GM04504 (cell line): ENCODE measurements at places on chromosomes 7 and 10.
A peak's percentile ranks its signal among the peaks of the same experiment; 100 is the strongest.

GRCh38 chr10:78658645-78659597 lies 409.8 kb upstream of the ZMIZ1 start:
- DNase-seq = no peak

DNA sequence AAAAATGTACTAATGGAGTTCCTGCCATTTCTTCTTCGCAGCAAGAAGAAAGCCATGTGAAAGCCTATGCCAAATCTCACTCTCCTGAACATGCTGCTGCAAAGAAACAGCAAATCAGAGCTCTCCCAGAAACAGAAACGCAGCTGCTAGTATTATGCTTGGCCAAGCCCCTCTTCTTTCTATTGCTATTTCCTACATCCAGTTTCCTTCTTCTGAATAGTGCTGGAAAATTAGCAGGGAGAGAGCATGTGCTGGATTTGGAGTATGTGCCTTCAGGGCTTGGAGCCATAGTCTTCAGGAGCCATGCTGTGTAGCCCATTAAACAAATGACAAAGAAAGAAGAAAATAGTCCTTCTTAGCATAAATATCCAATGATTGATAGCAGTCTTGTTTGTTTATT lies 852.0 kb upstream of the PHF14 start:
- no peak for DNase-seq

GRCh38 chr7:92043637-92044036 lies 90.6 kb downstream of the CYP51A1 start:
- no peak for DNase-seq

GRCh38 chr10:89310056-89310893 lies 8.4 kb downstream of the IFIT2 start:
- no peak for DNase-seq

- no peak for DNase-seq
Measured at GRCh38 chr10:127306479-127306878, 110.1 kb upstream of the INSYN2A start.

- DNase-seq = peak; percentile 11
Measured at GRCh38 chr10:18658271-18659124, 733 bp upstream of the ARL5B start.

GRCh38 chr7:17946591-17946990 lies 6.3 kb upstream of the SNX13 start:
- DNase-seq = no peak

DNA sequence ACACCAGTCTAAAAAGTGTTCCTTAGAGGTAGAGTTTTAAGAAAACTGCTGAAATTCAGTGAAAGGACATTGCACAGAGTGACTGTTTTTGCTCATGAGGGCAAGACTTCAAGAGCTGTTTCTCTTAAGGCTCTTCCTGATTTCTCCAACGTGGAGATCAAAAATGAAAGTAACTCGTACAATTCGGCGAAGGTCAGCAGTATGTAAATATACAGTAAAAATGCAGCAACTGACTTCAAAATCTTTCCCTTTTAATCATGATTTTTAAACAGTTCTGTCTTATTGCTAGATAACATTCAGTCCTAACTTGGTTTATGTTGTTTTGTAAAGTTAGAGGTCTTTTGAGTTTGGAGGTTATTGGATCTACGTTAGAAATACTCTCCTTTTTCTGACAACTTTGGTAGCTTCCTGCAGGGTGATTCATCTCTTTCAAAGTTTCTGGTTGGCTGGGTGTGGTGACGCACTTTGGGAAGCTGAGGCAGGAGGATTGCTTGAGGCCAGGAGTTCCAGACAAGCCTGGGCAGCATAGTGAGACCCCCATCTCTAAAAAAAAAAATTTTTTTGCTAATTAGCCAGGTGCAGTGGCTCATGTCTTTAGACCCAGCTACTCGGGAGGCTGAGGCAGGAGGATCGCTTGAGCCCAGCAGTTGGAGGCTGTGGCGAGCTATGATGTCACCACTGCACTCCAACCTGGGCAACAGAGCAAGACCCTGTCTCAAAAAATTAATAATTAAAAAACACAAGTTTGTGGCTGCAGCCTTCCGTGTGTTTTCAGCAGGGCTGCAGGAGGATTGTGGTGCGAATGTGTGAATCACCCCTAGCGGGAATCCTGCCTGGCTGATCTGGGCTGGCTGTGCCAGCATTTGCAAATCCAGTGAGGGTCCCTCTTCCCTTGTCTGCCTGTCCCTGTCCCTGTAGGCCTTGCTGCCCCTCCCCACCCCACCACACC lies 29.2 kb upstream of the AP5Z1 start:
- DNase-seq = peak; percentile 52

GRCh38 chr10:6936931-6937330 lies 356.9 kb upstream of the PRKCQ start:
- no peak for DNase-seq

DNA sequence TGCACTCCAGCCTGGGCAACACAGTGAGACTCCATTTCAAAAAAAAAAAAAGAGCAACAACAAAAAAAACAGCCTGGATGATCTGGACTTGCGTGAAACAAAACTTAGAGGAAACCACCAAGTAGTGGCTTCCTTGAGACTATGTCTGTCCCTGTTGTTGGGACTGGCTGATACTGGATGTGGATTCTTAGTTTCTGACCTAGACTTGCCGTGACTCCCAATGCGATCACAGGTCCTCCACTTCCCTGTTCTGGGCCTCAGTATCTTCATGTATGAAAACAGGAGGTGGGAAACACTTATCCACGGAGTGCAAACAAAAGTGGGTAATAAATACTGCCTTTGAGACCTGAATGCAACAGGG lies 125.7 kb downstream of the PRPF18 start:
- DNase-seq = no peak

DNA sequence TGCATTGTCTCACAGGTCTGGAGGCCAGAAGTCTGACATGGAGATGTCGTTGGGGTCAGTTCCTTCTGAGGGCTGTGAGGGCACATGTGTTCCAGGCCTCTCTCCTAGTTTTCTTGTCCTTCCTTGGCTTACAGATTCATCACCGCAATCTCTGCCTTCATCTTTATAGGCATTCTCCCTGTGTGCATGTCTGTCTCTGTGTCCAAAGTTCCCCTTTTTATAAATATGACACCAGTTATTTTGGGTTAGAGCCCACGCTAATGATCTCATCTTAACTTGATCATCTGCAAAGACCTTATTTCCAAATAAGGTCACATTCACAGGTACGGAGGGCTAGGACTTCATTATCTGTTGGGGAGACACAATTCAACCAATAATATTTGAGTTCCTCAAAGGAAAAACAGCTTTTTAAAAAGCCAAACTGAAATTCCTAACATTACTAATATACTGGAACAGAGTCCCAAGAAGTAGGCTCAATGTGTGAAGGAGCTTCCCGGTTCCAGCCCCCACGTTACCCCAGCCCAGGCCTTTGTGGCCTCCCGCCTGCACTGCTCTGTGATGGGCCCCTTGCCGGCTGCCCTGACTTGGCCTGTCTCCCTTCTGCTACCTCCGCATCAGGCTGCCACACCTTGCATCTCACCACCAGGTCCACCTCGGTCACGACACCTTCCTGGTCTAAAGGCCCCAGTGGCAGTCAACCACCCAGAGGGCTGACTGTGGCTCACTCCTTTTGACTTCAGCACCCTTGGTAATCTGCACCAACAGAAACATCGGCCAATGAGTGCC lies 142.7 kb downstream of the KCNMA1 start:
- no peak for DNase-seq

GRCh38 chr10:19819419-19820033 lies 3.3 kb downstream of the PLXDC2 start:
- DNase-seq = no peak

- no peak for DNase-seq
Measured at GRCh38 chr7:21603462-21603861, 60.6 kb downstream of the DNAH11 start.

DNA sequence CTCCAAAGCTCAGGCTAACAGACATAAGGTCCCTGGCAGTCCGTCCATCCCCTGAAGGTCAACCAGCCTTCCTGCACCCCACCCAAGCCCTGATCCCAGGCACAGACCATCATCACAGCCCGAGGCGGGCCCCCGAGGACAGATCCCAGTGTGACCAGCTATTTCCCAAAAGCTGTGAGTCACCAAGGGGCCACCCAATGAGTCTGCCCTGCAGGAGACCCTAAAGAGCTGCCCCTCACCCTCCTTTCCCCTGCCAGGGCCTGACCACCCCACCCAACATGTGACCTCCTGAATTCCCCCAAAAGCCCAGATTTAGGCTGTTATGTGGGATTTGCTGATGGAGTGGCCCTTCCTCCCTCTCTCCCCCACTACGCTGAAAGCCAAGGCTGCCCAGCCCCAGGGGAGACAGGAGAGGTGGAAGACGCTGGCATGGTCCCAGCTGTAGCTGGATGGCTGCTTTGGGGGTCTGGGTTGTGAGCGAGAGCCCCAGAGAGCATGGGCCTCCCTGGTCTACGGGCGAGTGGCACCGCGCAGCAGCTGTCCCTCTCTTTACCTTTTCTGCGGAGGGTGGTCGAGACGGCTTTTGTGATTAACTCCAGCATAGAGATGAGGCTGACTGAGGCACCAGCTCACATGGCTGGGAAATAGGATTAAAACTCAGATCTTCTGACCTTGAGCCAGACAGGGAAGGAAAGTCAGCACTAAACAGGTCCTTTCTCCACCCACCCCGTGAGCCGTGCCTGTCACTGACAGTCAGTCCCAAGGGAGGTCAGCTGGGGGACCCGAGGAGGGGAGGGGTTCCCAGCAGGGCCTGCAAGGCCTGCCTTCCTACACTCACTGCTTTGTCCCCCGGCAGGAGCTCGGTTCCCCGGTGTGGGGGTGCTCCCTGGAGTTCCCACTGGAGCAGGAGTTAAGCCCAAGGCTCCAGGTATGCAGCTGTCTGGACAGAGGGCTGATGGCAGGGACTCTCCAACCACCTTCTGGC lies 16.7 kb downstream of the ELN start:
- DNase-seq = no peak

- no peak for DNase-seq
Measured at GRCh38 chr7:42878303-42878702, 33.6 kb downstream of the C7orf25 start.

DNA sequence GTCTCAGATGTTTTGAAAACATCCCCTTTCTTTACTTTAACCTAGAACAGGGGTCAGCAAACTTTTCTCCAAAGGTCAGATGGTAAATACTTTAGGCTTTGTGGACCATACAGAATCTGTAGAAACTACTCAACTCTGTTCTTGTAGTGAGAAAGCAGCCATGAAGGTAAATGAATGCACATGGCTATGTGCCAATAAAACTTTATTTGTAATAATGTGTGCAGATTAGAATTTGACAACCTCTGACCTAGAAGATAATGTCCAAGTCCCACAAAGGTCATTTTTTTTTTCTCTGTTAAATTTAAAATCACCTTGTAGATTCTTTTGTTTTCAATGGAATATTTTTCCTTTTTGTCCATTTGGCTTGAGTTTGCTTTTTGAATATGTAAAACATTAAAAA lies 17.2 kb downstream of the OIT3 start:
- no peak for DNase-seq

- no peak for DNase-seq
Measured at GRCh38 chr7:125572414-125572813, 642.8 kb upstream of the POT1 start.

DNA sequence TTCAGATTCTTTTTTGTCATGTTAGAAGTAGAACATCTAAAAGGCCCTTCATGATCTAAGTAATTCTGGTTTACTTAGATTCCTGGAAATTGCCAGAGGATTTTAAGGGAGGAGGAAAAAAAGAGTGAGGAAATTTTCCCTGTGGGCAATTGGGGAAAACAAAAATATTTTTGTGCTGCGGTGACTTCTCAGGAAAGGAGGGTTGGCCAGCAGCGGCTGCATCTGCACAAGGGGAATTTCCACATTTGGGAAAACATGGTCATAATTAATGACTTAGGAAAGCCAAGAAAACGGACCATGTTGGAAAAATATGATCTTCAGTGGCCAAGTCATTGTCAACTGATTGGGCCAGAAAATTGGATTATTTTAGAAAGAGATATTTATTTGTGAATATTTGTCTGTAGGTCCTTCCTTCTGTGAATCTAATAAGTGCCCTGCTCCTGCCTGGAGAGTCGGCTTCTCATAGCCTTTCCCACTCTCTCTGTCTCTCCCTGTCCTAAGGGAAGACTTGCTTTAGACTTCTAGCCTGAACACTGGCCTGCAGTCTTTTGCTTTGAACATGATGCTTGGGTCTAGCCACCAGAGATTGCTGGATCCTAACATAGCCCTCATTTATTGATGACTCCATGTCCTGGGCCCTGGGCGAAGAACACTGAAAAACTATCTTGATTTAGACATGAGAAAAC lies 124.2 kb upstream of the MKLN1 start:
- no peak for DNase-seq

DNA sequence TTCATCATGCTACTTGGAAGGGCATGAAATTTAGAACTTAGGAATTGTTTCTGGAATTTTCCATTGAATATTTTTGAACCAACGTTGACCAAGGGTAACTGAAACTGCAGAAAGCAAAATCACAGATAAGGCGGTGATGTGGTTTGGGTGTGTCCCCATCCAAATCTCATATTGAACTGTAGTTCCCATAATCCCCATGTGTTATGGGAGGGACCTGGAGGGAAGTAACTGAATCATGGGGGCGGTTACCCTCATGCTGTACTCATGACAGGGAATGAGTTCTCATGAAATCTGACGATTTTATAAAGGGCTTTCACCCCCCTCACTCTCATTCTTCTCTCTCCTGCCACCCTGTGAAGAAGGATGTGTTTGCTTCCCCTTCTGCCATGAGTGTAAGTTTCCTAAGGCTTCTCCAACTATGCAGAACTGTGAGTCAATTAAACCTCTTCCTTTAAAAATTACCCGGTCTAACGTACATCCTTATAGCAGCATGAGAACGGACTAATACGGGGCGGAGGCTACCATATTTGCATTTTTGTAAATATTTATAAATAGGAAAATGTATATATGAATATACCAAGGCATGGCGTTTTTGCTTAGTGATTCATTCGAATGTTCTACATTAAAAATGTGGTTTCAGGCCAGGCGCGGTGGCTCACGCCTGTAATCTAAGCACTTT lies 12.4 kb downstream of the NMT2 start:
- no peak for DNase-seq

- no peak for DNase-seq
Measured at GRCh38 chr7:138852469-138852868, 54.5 kb upstream of the ATP6V0A4 start.

DNA sequence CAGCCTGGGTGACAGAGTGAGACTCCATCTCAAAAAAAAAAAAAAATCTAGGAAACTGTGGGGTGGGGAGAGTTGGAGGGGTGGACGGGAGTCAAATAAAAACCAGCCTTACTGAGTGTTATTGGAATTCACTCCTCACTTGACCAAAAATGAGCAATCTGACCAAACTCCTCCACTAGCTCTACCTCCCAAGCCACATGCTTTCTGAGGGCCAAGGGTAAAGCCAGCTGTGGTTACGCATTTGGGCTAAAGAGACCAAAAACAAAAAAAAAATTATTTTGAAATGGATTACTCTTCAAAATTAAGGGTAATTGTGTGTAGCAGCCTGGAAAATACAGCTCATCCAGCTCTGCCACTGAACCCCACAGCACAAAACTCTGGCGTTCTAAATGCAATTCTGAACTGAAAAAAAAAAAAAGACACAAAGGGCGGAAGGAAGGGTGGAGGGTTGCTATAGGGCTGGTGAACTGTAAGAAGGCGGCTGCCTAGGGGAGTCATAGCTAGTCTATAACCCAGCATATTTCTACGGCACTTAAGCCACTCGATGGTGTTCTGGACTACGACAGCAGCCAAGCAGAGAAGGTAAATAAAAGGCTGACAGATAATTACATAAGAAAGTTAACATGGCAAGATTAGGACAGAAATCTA lies 7.8 kb downstream of the ELMO1 start:
- no peak for DNase-seq

- DNase-seq = no peak
Measured at GRCh38 chr7:108292541-108292940, 162.4 kb upstream of the LAMB4 start.

GRCh38 chr10:77605466-77605865 lies 32.1 kb downstream of the KCNMA1 start:
- DNase-seq = no peak

GRCh38 chr10:96548589-96548988 lies 34.9 kb upstream of the TLL2 start:
- no peak for DNase-seq
